Activated naive CD4-positive, alpha-beta T cell treated with anti-CD3 and anti-CD28 coated beads for 36 hours (primary cell): ENCODE measurements at places on chromosomes 7 and 10. TPM values are rescaled to one million over a fixed set of nuclear protein-coding genes. Genes with fewer than 3 reads are reported as not detected.

DNA sequence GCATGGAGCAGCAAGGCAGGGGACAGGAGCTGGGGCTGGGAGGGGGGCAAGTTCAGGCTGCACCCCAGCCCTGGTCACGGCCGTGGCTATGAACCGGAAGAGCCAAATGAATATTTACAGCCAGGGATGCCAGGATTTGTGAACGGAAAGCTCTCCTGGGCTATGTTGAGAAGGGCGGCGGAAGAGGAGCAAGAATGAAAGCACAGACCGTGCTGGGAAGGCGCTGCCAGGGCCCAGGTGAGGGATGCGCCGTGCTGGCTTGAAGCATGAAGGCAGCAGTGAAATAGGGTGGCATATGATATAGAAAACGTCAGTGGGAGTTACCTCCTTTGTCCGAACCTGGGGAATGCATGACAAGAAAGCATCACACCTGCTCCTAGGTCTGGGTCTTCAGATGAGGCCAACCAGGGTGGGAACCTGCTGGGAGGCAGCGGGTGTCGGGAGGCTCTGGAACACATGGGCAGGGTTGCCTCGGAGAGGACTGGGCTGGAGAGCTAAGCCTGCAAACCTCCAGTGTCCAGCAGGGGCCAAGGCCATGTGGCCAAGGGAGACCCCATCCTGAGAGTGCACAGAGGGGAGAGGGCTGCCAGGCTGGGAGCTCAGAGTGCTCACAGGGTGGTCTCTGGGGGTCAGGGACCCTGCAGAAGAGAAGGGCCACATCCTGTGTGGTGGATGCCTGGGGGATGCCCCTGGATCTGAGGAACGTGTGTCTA, 120.6 kb upstream of the TCERG1L start:
- no peak overlapping the region for H3K4me3 ChIP-seq
- peaks cover 9% of the 10 kb centered on the region for H3K27me3 ChIP-seq

The LIPM gene
- not detected for total RNA-seq

DNA sequence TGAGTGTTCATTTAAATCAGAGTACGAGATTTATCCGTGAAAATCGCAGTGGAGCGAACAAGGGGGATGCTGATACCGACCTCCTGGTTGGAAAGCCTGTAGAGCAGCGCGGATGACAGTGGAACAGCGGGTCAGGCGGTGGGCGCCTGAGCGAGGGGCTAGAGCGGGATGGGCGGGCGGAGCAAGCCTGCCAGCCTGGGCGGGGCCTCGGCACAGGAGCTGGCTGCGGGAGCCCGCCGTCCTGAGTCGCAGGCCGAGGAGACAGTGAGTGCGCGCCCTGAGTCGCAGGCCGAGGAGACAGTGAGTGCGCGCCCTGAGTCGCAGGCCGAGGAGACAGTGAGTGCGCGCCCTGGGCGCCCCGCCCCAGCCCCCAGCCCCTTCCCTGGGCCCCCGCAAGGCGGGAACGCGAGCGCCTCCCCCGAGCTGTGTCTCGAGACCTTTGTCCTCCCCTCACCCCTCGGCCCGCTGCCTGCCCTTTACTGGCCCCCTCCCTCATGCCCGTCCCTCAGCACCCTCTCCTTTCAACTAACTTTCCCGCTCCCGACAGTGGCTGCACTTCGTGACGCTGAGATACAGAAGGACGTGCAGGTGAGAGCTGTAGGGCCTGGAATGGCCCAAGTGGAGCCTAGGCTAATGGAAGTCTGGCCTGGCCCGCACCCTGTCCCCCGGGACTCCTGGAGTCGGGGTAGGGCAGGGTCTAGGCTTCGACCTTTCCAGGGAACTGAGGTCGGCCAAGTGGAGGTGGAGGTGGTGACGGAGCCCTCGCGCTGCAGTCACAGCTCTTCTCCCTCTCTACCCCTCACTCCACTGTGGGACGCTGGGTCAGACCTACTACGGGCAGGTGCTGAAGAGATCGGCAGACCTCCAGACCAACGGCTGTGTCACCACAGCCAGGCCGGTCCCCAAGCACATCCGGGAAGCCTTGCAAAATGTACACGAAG, at the start of gene AS3MT:
TSS of gene AS3MT (plus strand) at position 213 of the 941 bp plus-strand sequence. CDS start at position 336, 123 bp downstream.
- no peak within 1 kb of the TSS for H3K27ac ChIP-seq
- H3K36me3 ChIP-seq: peaks cover 1% of the 10 kb centered on the region
- DNase-seq: peak; percentile 30
- H3K4me1 ChIP-seq: peaks cover 8% of the 10 kb centered on the region
- peak within 1 kb of the TSS; percentile 69 for H3K4me3 ChIP-seq

GRCh38 chr10:73019100-73019499, 64.5 kb upstream of the PLA2G12B start:
- H3K27ac ChIP-seq: no peak overlapping the region
- H3K4me3 ChIP-seq: no peak overlapping the region
- no peaks in the 10 kb centered on the region for H3K27me3 ChIP-seq
- DNase-seq: no peak

The PRTFDC1 gene
- total RNA-seq: 1.1 TPM

The HOXA10 gene
- total RNA-seq: not detected

The C7orf33 gene
- total RNA-seq: not detected

DNA sequence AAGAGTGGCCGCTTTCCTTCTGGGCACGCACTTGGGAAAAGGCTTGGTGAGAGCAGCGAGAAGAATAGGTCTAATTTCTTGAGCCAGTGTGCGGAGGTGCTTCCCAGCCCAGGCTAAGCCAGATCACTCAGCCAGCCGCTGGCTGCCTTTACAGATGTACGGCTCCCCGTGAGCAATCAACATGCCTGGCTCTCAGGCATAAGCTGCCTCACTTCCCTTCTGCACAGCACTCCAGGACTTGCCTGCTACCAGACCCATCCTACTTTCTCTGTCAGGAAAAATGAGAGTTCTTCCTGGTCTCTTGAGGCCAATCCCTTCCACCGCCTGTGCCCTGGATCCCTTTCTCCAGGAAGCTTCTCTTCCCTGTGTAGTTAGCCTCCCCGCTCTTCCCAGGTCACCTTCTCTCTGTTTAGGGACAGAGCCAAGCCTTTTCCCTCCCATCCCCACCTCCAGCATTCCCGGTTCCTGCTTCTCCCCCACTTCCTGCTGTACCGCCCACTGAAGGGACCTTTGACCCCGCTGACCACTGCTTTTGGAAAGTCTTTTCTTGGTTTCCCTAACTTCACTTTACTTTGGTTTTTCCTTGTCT, 1.1 kb upstream of the ACTR3C start:
- peak overlapping the region; percentile 97 for H3K27ac ChIP-seq
- no peaks in the 10 kb centered on the region for H3K27me3 ChIP-seq
- H3K36me3 ChIP-seq: peaks cover 39% of the 10 kb centered on the region
- peaks cover 46% of the 10 kb centered on the region for H3K4me1 ChIP-seq
- DNase-seq: no peak
- H3K4me3 ChIP-seq: peak overlapping the region; percentile 95

The UTF1 gene
- not detected for total RNA-seq

DNA sequence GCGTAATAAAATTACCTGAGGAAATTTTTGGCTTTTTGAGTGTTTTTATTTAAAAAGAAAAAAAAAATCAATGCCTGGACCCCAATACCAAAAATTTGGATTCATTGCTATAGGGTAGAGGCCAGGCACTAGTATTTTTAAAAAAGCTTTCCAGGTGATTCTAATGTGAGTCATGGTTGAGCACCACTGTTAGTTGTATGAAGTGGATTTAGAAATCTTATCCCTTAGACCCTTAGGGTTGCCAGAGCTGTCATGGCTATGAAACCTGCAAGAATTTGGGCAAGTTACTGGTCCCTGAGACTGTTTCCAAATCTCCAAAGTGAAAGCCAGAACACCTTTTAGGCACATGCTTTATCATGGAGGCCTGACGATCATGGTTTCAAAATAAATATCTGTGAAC, 262.5 kb downstream of the AHR start:
- peaks cover 9% of the 10 kb centered on the region for H3K27me3 ChIP-seq
- no peaks in the 10 kb centered on the region for H3K4me1 ChIP-seq
- no peaks in the 10 kb centered on the region for H3K36me3 ChIP-seq
- no peak overlapping the region for H3K4me3 ChIP-seq
- DNase-seq: no peak

DNA sequence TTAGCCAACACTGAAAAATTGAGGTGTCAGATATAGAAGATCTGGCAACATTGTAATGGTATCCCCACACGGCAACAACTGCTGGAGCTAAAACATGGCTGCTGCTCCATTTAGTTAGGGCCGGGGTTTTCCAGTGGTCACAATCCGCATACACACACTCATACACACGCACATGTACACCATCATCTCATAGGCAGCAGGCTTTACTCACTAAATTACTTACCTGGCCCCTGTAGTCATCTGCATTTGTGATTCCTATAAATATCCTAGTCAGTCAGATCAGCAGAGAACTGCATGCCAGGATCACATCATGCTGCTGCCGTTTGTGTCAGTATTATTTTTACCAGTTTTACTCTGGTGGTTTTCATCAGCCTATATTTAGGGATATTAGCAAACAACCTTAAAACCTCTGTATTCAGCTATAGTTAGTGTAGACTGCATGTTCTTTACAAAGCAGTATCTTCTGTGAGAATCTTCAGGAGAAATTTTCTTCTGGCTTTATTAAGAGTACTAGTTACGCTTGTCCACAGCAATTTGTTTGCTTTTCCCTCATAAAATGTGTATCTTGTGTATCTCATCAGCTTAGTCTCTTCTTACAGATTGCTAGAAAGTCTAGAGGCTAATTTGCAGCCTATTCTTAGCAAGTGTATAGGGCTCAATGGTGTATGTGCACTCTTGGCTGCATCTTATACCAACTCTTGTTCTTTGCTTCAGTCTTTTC, 38.3 kb upstream of the PTPN12 start:
- DNase-seq: no peak
- H3K36me3 ChIP-seq: no peaks in the 10 kb centered on the region
- H3K27me3 ChIP-seq: no peaks in the 10 kb centered on the region
- no peaks in the 10 kb centered on the region for H3K4me1 ChIP-seq
- H3K4me3 ChIP-seq: no peak overlapping the region

DNA sequence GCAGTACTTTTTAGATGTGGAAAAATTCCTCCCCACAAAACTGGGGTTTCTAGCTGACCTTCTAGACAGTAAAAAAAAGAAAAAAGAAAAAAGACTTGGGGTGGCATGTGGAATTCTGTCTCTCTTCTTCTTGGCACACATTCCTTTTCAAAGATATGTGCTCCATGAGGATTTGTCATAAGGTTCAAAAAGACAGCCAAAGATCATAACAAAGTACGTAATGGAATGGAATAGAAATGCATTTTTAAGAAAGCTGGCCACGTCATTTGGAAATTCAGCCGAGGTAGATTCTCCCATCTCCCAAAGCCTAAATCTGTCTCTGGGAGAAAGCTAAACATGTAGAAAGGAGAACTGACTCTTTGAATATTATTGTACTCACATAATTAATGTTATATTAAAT, 381.3 kb upstream of the NFE2L3 start:
- no peak overlapping the region for H3K4me3 ChIP-seq
- no peaks in the 10 kb centered on the region for H3K4me1 ChIP-seq
- no peaks in the 10 kb centered on the region for H3K36me3 ChIP-seq
- H3K27me3 ChIP-seq: no peaks in the 10 kb centered on the region

DNA sequence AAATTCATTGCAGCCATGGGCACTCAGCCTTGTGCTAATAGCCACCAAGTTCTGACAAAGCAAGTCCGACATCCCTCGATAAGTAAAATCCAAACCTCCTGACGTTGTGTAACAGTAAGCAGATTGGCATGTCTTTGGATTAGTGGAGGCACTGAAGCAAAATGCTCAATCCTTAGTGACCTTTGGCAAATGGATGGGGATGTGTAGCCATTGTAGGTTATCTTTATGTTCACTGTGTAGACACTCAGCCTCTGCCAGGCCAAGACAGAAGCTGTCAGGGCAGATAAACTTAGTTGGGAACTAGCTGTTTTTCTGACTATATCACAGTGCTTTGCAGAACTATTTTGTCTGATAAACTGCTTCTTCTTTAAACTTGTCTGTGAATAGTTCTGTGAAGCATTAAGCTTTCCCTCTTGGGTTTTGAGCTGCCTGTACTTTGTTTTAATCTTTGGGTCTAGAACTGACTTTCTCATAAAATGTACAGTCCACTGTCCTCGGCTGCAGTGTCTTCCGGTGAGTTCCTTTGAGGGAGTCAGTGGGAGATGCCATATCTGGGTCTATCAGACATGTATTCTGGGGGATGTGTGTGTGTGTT, 220.8 kb downstream of the LRMDA start:
- no peak for DNase-seq
- H3K4me1 ChIP-seq: no peaks in the 10 kb centered on the region
- H3K27ac ChIP-seq: no peak overlapping the region

GRCh38 chr7:44959433-44959951, 19.3 kb downstream of the MYO1G start:
- H3K27ac ChIP-seq: peak overlapping the region; percentile 80
- peaks cover 23% of the 10 kb centered on the region for H3K4me1 ChIP-seq
- no peaks in the 10 kb centered on the region for H3K27me3 ChIP-seq
- H3K4me3 ChIP-seq: no peak overlapping the region

GRCh38 chr10:129766611-129767550, 197.2 kb downstream of the EBF3 start:
- H3K4me3 ChIP-seq: no peak overlapping the region
- H3K4me1 ChIP-seq: no peaks in the 10 kb centered on the region
- no peak overlapping the region for H3K27ac ChIP-seq
- H3K27me3 ChIP-seq: no peaks in the 10 kb centered on the region
- DNase-seq: no peak

- DNase-seq: no peak
- H3K4me3 ChIP-seq: no peak overlapping the region
- no peaks in the 10 kb centered on the region for H3K4me1 ChIP-seq
Measured at GRCh38 chr7:16086743-16087142, 334.6 kb downstream of the CRPPA start.

DNA sequence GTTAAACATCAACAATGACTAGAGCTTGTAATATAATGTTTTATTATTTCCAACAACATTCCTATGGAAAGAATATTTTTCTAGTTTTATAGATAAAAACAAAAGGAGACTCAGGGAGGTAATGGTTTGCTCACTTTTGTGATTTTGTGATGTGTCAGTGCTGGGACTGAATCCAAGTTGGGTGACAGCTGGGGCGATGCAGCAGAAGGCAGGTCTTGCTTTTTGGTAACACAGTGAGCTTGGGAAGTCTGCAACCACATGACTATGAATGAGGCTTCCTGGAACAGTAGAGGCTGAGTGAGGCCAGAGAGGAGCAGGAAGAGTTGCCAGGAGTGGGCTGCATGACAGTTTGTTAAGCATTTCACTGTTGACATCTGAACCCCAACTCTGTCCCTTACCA, 4.9 kb upstream of the YKT6 start:
- H3K4me1 ChIP-seq: peaks cover 11% of the 10 kb centered on the region
- H3K4me3 ChIP-seq: no peak overlapping the region
- no peak overlapping the region for H3K27ac ChIP-seq
- peak; percentile 14 for DNase-seq

DNA sequence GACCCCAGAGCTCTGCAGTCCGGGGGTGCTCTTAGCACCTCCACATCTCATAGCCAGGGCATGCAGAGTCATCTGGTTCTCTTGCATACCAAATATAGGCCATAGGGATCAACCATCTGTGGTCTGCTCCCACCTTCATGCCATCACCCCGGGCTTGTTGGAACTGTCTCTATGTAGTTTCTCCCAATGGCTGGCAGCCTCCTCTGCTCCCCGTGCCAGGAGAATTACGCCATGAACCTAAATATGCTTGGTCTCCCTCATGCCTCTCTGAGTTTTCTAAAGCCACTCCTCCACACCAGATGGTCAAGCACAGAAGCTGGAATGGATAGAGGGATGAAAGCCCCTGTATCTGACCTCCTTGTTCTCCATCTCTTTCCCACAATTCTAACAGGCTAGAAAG, 302.6 kb upstream of the MYO3A start:
- no peak for DNase-seq
- H3K4me1 ChIP-seq: no peaks in the 10 kb centered on the region
- no peaks in the 10 kb centered on the region for H3K27me3 ChIP-seq
- no peaks in the 10 kb centered on the region for H3K36me3 ChIP-seq
